Lower lobe of right lung (tissue), 2 donors: ENCODE measurements at places on chromosomes 4 and X. TPM values are rescaled to one million over a fixed set of nuclear protein-coding genes. Genes with fewer than 3 reads are reported as not detected.

TMPRSS11B gene
- not detected for total RNA-seq

SGMS2 gene
- 89.0 TPM for total RNA-seq

UGT2A1 gene
- total RNA-seq: not detected

CXorf65 gene
- total RNA-seq: not detected

N4BP2 gene
- 10.0 TPM for total RNA-seq

TRO gene
- total RNA-seq: 2.7 TPM

SSX2B gene
- not detected for total RNA-seq

DCLK2 gene
- 2.9 TPM for total RNA-seq

C4orf51 gene
- total RNA-seq: not detected

CSAG1 gene
- not detected for total RNA-seq

AVPR2 gene
- 1.9 TPM for total RNA-seq

PRKG2 gene
- total RNA-seq: 6.4 TPM

ABLIM2 gene
- total RNA-seq: 5.2 TPM

TXK gene
- total RNA-seq: 7.5 TPM

MND1 gene
- total RNA-seq: 0.83 TPM
